ENCODE measurements at places on chromosomes 2 and 18. TPM values are rescaled to one million over a fixed set of nuclear protein-coding genes. Genes with fewer than 3 reads are reported as not detected.

YPEL5 gene
- polyA plus RNA-seq: 244 TPM

SULT1C2 gene
- polyA plus RNA-seq: not detected

DSG4 gene
- not detected for polyA plus RNA-seq

SP140L gene
- polyA plus RNA-seq: 0.50 TPM

RALB gene
- polyA plus RNA-seq: 57.7 TPM

HOXD3 gene
- polyA plus RNA-seq: not detected

HNMT gene
- polyA plus RNA-seq: 81.6 TPM

COL5A2 gene
- polyA plus RNA-seq: not detected

BCL2 gene
- 1.8 TPM for polyA plus RNA-seq

OR6B2 gene
- not detected for polyA plus RNA-seq

NR4A2 gene
- 7.2 TPM for polyA plus RNA-seq

All from Purkinje cell (primary cell).